Activated naive CD4-positive, alpha-beta T cell treated with anti-CD3 and anti-CD28 coated beads, Interleukin-2, amount 10 ng/mL, durations not matched to agents 7 days and 5 days (primary cell): ENCODE measurements at places on chromosomes 4 and X.

- no peak for DNase-seq
Measured at GRCh38 chr4:54016504-54016903, 47.9 kb downstream of the CHIC2 start.

- peak; percentile 66 for DNase-seq
Measured at GRCh38 chr4:184506527-184507121, 32.3 kb upstream of the IRF2 start.

DNA sequence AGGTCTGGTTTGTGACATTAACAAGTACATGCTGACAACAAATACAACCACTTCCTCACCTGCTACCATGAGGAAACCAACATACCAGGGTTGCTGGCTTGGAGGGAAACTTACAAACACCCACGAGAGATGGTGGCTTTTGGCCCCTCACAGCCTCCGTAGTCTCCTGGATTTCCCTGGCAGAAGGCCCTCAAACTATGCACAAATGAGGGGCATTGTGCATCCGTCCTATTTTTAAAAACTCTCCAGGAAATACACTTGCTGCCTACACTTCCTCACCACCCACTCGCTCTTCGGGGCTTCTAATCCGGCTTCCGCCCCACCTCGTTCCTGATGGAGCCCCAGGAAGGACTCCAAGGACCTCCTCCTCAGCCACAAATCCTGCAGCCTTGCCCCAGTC is 355.0 kb upstream of the GATB start:
- DNase-seq = peak; percentile 70

DNA sequence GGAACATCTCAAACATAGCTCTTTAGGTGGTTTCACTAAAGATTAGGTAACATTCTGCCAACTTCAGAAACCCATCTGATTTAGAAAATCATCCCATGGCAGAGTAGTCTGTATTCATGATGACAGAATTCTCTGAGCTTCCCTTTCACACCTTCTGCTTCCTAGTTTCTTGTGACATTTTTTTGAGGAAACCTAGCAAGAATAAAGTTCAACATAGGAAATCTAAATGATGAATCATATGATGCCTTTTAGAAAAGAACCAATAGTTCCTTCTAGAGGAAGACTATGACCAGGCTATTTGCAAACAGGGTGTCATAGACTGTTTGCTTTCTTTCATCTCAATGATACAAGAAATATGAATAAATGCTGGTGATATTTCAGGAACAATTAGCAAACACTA is 49.8 kb upstream of the CAMK2D start:
- DNase-seq = no peak

DNA sequence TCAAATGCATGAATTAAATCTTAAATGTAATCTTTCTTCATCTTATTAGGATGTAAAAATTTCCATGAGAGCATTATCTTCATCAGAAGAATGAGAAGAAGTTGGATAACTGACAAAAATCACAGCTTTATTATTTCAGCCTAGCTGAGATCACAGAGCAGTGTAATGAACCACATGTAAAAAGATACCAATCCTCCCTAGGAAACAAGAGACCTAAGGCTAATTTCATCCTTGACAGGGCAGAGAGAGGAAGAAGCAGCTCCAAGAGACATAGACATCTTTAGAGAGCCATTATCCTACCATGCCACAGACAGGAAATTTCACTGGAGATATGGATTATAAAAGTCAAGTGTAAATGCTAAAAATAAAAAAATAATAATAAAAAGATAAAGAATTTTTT is 40.9 kb upstream of the IL15 start:
- DNase-seq = no peak

DNA sequence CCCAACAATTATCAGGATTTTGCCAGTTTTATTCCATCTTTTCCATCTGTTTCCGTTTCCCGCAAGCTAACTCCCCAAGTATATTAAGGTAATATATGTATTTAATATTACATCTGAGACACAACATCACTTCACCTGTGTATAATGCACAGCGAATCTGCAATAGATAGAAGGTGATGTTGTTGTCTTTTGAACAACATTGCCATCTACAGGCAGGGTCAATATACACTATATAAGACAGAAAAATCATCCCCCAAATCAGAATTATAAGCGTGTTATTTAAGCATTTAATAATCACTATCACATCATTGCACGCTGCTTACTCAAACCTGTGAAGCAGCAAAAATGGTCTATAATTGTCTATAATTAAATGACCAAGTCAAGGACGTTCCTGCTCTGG is 1115.5 kb downstream of the NLGN4X start:
- no peak for DNase-seq

DNA sequence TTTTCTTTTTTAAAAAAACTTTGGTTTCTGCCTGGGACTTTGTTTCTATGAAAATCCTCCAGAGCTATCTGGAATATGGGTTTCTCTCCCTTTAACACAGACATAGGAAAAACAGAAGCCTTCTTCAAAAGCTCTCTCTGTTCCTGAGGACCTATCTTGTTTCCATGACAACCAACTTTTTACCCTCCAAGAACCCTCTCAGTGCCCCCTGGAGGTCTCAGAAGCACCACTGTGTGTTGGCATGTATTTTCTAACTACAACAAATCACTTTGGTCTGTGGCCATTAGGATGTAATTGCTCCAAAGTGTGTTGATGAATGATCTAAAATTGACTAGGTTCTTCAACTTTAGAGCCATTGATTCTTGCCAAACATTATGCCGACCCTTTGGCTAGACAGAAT is 1331.6 kb downstream of the ADGRL3 start:
- no peak for DNase-seq

GRCh38 chr4:38889143-38889542 is 21.5 kb downstream of the FAM114A1 start:
- no peak for DNase-seq

GRCh38 chr4:32440391-32440790 is 1720.2 kb downstream of the PCDH7 start:
- DNase-seq = no peak

- no peak for DNase-seq
Measured at GRCh38 chr4:148704291-148704690, 262.1 kb upstream of the NR3C2 start.

DNA sequence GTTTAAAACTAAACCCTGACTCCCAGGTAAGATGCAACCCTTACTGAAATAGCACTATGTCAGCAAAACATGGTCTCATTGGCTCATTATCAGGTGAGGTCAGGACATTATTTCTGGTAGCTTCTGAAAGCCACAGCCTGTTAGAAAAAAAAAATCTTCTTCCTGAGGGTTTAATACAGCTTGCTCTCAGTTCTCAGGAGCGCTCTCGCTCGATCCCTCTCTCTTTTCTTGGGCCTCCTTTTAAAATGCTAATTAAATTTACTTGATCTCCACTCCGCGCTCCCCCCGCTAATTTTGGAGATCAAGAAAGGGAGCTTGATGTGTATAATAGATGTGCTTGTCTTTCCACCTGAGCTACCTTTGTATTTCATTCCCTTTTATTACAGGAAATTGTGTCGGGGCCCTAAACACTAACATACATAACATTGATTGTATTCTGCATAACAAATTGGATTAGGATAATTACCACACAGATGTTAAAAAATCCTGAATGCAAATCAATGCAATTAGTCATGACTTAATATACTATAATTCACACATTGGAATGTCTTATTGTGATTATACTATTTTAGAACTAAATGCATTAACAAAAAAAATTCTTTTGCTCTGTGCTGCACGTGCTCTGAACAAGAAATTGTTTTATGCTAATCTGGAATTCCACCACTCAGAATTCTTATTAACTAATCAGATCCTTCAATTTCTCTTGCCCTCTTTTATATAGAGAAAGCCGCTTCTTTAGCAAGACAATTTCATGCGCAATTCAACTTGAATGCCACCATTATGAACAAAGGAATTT is 101.6 kb upstream of the TEX13D start:
- DNase-seq = no peak

GRCh38 chrX:14672611-14673172 is 143.4 kb downstream of the GLRA2 start:
- DNase-seq = no peak

- DNase-seq = no peak
Measured at GRCh38 chr4:147085781-147086180, 140.1 kb upstream of the TTC29 start.

GRCh38 chrX:120140293-120140981 is 18.0 kb upstream of the RHOXF2 start:
- no peak for DNase-seq

GRCh38 chr4:2909583-2909982 is 53.6 kb downstream of the NOP14 start:
- DNase-seq = no peak

DNA sequence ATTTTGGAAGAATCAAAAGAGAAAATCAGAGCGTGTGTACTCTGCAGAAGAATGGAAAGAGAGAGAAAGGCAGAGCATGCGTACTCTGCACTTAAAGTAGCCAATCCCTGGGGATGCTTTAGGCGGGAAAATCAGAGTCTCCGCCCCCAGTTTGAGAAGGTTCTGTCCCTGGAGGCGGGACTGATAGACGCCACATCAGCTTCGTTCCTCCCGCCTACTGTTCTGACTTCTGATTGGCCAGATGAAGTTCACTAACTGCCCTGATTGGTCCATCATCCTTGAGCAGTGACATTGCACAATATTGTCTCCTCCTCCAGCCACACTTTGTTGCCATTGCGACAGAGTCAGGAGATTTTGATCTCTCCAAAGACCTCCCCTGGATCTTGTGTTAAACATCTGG is 23.8 kb downstream of the SSX1 start:
- DNase-seq = no peak

DNA sequence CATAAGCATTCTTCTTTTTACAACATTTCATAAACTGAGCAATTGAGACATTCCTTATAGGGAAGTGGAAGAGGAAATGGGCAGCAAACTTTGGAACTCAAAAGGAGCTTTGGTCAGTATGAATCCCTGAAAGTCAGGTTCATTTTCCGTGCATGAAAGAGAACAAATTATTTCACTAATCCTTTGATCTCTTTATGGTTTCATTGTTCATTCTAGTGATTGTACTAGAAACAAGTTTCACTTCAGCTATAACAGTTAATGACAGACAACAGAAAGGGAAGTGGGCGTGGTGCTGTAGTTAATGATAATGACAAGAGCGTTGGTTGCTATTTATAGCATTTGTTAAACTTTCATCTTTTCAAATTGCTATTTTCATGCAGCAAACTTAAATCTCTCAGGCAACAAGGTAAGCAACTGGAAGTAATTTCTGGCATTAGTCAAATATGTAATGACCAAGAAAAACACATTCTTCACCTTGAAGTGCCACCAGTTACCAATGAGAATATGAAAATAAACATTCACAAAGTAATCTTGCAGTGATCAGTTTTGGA is 98.4 kb downstream of the AREG start:
- DNase-seq = peak; percentile 20

DNA sequence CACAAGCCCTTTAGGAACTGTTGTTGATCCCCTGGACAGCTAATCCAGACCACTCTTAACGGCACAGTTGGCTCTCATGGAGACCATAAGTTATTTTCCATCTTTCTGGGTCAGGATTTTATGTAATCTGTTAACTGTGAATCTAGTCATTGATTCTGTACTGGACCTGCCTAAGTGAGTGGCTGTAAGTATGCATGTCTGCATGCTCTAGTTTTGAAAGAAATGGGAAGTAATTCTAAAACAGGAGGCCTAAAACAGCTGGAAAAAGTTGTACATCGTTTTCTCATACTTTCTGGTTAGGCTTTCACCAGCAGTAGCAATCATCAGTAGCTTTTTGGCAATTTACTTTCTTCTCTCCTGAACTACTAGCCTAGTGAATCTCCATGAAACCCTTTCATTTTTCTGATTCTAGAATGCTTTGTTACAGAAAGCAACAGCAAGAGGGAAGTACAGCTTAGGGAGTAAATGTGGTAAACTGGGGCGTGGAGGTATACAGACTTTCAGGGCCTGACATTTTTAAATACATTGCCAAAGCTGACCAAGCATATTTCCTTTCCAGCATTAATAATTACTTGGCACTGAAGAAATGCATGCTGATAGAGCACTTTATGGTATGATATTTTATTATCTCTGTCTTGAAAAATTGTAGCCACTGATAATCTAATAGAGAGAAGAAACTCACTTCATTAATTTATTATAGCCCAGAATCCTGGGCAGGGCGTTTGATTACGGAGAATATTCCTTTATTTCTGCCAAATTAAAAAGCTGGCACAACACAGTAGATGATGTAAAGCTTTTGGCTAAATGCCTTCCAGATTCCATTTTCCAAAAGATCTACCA is 202.7 kb downstream of the BANK1 start:
- DNase-seq = no peak

GRCh38 chr4:1152290-1152689 is 20.1 kb downstream of the SPON2 start:
- no peak for DNase-seq

GRCh38 chrX:132483488-132483887 is 5.3 kb downstream of the MBNL3 start:
- DNase-seq = no peak
